SJSA1 (cell line): ENCODE measurements at places on chromosomes 4 and X.

DNA sequence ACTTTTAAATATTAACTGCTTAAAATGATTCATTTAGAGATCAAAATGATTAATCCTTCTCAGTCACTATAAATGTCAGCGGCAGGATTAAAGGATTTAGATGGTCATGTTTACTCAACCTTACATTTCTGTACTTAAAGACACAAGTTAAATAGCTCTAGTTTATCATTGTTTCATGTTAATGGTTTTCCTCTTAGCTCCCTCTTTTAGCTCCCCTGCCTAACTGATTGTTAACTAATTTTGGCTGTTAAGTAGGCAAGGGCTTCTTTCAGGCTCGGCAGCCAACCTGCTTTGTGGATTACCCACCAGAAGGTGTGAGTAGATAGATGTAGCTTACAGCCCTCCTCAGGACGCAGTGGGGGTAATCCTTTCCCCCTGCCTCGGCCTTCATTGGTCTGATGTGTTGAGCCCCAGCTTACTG lies 96.0 kb downstream of the TENM3 start:
- no peak for DNase-seq

DNA sequence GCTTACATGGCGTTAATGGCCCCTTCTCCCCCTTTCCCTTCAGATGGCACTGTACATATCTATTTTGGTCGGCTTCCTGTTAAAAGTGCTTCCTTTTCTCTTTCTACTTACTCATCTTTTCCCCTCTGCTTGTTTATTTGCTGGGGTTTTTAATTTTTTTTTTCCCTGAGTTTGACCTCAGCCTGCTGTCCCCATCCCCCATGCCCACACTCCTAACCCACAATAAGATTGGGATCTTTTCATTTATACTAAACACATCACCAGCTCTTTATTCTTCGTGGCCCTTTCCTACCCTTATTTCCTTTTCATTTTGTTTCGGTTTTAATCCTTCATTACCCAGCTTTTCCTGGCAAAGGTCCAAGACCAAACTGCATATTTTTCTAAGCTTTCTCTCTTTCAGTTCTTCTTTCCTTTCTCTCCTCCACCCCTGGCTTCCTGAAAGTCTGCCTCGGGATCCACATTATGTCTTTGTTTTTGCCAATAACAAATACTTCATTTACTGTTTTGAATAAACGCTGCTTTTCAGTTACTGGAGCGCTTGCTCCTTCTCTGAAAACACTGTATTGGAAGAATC lies 152.0 kb upstream of the USP9X start:
- peak; percentile 64 for DNase-seq

DNA sequence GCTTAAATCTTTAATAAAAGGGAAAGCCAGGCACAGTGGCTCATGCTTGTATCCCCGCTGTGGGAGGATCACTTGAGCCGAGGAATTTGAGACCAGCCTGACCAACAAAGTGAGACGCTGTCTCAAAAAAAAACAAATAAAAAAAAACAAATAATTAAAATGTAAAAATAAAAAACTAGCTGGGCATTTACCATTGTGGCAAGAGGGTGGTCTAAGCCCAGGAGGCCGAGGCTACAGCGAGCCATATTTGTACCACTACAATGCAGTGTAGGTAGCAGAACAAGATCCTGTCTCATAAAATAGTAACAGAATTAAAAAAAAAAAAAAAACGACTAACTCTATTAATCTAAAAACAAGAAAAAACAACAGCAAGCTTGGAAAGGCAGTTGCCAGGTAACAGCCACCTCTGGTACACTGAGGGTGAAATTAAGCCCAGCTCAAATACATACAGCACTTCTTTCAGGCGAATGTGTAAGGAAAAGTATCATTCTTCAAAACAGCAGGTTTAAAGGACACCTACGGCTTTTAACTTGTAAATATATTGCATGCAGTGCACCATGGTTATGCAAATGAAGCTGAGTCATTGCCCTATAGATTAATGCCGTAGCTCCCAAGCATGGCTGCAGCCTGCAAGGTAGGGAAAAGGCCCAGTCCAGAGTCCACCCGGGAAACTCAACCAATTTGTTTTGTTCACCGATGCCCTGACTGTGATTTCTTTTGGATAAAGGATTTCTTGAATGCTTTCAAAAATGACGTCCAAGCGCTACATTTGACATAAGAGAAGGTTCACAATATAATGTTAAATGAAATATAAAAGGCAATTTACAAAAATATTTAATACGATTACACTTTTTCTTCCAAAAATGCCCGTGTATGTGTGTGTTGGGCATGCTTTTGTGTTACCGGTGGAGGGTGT lies 14.5 kb upstream of the TXLNG start:
- no peak for DNase-seq

- DNase-seq: no peak
These were observed 15.3 kb upstream of the SMIM10 start for GRCh38 chrX:134975516-134975915.

GRCh38 chr4:125316401-125316790 lies 1.6 kb downstream of the FAT4 start:
- DNase-seq: no peak

DNA sequence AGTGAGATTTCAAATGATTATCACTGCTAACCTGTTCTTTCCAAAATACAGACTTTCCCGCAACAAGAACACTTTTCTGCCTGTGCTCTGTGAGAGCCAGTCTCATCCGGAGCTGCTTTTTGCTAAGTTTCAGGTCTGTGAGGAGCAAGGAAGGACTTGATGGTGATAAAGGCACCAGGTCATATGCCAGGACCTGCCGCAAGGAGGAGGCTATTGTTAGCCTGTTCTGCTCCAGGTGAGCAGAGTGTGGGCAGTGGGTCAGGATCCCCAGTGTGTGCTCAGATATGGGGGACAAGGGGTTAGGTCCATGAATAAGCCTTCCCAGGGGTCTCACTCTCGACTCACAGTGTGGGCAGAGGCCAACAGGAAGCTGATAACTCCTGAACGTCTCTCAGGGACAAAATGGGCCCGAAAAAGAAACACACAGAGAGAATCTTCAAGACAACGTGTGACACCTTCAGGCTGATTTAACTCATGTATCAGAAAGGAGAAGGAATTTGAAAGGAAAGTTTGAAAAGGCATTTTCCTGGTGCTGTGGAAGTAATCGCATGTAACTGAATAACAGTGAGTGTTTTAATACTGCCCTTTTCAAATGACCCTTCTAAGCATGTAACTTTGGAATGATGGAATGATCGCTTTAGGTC lies 57.7 kb upstream of the PDLIM3 start:
- DNase-seq: no peak

- no peak for DNase-seq
These were observed 47.5 kb upstream of the SCRG1 start for GRCh38 chr4:173446416-173446815.

DNA sequence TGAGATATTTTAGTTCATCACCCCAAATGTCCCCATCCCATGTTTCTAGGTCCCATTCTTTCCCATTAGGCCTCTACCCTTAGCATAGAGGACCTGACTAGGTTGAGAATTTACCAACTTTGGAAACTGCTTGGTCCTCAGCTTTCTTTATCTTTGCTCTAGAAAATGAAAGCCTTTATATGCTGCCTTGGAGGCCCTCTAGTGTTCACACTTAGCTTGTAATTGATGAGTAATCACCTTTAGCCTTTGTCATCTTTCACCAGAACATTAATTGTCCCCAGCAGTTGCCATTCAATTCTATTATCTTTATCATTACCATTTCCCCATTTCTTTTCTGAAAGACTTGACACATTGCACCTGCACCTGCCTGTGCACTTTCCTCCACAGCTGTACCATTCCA lies 589.2 kb upstream of the NR3C2 start:
- DNase-seq: no peak

DNA sequence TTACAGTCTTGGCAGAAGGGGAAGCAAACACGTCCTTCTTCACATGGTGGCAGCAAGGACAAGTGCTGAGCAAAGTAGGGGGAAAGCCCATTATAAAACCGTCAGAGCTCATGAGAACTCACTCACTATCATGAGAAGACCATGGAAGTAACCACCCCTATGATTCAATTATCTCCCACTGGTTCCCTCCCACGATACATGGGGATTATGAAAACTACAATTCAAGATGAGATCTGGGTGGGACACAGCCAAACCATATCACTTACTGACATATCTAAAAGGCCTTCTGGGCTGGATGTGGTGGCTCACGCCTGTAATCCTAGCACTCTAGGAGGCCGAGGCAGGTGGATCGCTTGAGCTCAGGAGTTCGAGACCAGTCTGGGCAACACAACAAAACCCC lies 117.1 kb upstream of the USP9X start:
- DNase-seq: no peak

- no peak for DNase-seq
These were observed 182.7 kb downstream of the PPARGC1A start for GRCh38 chr4:23706972-23707651.

DNA sequence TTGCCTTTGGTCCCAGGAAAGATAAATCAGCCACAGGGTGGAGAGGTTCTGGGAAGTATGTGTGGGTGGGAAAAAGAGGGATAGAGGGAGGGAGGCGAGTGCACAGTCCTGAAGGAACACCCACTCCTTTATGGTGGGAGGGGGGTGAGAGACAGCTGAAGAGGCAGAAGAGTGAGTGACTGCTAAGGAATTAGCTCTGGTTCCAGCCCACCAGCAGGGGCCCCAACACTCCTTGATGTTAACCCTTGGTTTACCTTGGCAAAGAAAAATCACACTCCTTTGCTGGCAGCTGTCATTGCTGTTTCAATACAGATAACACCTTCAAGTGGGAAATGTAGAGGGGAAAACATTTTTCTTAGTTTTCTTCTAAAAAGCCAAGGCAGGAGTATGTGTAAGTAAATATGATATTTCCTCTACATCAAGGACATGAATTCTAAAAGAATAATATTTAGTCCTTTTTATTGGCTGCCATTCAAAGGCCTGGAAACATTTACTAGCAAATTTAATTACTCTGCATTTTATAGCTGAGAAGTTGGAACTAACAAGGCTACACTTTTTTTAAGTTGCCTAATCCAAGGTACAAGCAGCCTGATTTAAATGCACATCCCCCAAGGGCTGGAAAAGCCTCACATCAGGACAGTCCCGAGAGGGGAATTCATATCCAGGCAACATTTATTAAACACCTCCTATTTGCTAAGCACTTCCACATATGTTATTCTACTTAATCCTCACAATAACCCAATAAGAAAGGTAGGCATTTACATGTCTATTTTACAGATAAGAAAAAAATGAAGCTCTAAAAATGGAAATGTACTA lies 81.7 kb downstream of the HS6ST2 start:
- no peak for DNase-seq

DNA sequence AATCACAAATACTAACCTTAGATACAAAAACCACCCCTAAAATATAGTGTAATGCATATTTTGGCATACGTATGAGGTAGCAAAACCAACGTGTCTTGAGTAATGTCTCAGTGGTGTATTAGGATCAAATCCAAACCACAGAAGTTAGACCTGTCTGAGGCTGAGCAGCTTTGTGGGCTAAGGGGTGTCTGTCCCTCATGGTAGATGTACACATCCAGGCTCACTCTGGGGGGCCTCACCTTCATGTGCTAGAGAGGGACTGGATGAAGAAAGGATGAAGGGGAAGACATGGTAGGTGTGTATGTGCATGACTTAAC lies 188.0 kb upstream of the TBC1D9 start:
- DNase-seq: no peak

DNA sequence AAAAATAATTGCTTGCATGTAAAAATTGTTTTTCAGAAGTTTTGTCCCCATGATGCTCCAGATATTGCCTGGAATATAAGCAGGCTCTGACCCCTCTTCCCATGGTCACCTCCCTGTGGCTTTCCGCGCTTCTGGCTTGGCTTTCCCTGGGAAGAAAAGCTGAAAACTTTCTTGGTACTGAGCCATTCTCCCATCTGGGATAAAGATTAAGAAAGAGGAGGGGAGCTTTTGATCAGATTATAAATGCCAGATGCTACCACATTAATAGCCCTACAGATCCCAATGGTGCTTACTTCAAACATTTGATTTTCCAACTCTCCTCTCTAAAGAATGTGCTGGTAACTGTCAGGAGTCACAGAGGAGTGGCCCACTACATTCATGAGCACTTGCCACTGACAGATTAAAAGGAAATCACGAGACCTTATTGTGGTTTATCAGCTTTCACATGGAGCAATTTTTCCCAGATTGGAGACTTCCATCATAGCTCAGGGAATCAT lies 54.4 kb upstream of the GAB1 start:
- DNase-seq: no peak

DNA sequence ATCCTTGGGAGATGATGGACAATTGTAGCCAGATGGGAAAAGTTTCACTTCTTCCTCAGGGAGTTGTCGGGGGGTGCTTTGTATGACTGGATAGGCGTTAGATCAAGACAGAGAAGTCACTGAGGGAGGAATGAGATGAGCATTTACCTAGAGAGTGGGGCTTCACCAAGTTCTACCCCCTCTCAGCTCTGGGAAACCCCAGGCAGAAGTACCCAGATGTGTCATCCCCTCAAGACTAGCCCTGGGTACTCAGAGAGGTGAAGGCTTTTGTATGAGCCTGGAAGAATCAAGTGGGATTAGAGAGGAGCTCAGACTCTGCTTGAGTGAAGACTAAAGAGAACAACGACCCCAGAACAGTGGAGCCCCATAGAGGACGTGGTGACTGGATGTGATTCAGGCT lies 1.9 kb downstream of the MAGEB1 start:
- DNase-seq: no peak

GRCh38 chrX:31232506-31232905 lies 160.7 kb upstream of the FTHL17 start:
- DNase-seq: no peak

DNA sequence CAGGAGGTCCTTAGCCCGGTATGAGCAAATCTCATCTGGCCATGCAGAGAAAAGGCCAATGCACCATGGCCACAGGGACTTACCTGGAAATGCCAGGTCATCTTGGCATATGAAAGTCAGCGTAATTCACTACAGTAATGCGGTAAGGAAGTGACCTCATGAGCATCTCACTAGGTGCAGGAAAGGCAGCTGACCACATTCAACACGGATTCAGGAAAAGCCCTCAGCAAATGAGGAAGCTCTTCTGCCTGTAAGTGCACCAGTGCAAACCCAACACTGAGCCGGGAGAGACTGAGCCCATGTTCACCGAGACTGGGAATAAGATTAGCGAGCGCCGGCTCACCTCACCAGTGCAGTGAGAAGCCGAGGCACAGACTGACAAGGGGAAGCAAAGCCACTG lies 23.7 kb downstream of the LRPAP1 start:
- DNase-seq: no peak

GRCh38 chr4:4432341-4433125 lies 45.6 kb downstream of the NSG1 start:
- no peak for DNase-seq
